LNCaP clone FGC (cell line): ENCODE measurements at places on chromosomes 1 and 21.

GRCh38 chr1:183129921-183130690 lies 56.0 kb upstream of the LAMC2 start:
- no peak for DNase-seq

DNA sequence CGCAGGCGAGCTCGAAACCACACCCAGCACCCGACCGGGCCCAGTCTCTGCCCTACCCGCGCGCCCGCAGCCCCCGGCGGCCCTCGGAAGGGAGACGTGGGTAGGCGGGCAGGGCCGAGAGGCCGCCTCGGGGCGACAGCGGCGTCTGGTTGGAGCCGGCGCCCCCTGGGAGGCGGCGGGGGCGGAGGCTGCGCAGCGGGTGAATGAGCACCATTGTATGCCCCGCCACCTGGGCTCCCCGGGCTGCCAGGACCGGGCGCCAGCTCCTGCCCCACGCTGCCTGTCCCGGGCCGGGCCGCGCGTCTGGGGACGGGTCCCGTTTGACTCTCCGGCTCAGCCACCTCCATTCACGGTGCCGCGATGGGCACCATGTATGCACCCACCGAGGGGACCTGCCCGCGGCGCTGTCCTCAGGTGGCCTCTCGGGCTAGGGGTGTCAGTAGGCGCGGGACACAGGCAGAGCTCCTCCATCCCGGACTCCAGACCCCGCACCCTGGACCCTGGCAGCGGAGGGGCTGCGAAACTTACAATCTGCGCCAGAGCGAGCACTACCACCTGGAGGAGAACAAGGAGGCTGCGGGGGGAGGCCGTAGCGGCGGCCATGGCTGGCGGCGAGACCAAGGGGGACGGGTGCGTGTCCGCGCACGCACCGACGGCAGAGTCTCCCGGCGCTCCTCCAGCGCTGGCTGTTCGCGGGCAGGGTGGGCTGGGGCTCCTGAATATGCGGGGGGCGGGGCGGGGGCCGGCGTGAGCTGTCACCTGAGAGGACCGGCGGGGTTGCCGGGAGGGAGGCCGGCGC lies at the start of gene COL9A2:
Gene COL9A2 (minus strand): TSS at position 692 of the 799 bp plus-strand sequence. CDS start 89 bp downstream, at position 603.
- DNase-seq = no peak

- DNase-seq = no peak
Measured at GRCh38 chr1:35171579-35171978, 21.4 kb downstream of the SFPQ start.

DNA sequence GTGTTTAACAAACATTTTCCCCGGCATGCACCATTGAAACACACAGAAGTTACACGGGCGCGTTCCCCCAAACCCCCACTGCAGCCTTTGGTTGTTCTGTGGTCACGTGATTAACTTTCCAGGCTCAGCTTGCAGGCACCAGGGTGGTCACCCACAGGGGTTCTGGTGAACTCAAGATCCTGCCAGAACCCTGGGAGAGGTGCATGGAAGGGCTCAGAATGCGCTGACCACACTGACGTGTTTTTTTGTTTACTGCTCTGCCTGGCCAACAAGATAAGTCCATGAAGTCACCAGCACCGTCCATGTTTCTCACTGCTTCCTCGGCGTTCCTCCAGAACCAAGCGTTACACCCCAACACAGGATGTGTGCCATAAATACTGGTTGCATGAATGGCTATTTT lies 229.5 kb upstream of the VAMP3 start:
- no peak for DNase-seq

GRCh38 chr1:22738522-22738921 lies 27.9 kb downstream of the EPHB2 start:
- no peak for DNase-seq

DNA sequence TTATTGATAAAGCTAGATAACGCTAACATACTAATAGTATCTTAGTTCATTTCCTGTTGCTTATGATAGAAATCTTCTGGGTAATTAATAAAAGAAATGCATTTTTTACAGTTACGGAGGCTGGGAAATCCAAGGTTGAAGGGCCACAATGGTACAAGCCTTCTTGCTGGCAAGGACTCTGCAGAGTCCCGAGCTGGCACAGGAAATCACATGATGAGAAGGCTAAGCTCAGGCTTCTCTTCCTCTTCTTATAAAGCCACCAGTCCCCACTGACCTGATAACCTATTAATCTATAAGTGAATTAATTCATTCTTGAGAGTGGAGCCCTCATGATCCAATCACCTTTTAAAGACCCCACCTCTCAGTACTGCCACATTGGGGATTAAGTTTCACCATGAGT lies 82.6 kb downstream of the GPR161 start:
- no peak for DNase-seq

GRCh38 chr1:156359973-156360372 lies 9.0 kb upstream of the RHBG start:
- DNase-seq = no peak

DNA sequence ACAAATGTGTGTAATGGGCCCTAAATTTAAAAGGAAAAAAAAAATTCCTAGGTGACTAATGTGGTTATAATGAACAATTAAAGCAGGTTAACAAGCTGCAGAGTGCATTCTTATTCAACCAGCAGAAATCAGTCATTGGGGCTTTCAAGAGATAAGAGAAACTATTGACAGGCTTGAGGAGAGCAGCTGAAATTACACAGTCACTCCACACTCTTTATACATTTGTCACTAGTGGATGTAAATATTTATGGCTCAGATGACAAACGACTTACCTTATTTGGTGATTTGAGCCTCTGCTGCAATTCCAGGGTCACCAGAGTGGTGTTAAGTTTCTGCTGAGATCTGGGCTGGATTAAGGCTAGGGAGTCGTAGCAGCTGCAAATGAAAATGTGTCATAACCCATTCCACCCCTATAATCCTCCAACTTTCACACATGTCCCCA lies 896.3 kb downstream of the TTLL7 start:
- no peak for DNase-seq

DNA sequence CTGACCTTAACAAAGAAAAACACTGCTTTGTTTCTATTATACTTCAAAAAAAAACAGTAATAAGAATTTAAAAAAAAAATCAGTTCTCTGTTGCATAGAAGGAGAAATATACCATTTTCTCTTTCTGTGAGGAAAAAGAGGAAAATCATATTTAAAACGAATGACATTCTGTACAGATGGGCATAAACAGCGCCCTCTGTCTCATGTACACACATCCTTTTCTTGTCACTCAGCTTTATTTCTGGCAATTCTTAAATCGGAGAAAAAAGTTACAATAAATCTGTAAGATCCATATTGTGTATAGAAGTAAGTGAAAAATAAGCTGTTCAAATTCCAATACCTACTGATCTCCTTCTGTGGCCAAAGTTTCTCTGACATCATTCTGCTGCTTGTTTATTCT lies 245.4 kb downstream of the SMYD3 start:
- DNase-seq = no peak

DNA sequence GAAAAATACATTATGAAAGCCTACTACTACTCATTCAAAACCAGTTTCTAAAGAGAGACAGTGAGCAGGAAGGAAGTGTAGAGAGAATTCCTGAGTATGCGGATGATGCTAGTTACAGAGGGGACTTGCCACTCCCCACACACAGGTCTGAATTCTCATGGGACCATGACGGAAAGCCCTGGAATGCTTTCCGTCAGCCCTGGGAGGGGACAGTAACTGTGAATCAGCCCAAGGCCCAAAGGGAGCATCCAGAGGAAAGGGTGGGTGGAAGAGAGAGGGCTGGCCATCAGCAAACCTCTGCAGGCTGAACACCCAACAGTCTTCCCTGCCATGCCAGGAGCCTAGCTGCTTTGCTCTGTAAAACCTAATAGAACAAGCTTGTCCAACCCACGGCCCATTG lies 36.4 kb downstream of the RCSD1 start:
- no peak for DNase-seq

GRCh38 chr1:175148068-175148467 lies 44.5 kb downstream of the KIAA0040 start:
- no peak for DNase-seq

DNA sequence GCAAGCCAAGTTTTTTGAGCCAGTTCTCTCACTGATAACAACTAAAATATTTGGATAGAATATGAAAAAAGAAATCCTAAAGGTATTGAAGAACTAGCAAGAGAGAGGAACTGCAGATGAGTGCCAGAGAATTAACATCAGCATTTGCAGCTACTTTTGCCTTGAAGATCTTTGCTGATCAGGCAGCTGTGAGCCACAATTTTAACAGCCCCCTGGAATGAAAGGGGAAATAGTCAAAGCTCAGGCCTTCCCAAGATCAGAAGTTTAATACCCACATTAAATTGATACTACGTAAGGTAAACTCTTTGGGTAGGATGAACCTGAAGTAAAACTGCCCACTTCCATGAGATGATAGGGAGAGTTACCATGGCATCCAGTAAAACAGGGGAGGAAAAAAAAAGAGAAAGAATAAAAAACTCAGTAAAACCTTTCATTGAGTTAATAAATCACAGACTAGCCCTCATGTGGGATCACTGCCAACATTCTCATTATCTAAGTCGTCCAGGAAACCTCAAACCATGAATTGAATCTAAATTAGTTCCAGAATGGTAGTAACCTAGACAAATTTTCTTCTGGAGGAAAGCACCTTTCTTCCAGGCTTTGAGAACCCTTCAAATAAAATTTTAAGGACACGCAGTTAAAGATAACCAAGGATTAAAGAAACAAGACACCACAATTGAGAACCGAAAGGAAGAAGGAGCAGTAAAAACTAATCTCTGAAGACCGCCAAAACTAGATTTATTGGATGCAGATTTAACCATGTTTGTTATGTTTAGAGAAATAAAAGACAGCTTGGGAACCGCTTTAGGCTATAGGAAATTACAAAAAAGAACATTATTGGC lies 28.3 kb downstream of the SCP2 start:
- DNase-seq = no peak

DNA sequence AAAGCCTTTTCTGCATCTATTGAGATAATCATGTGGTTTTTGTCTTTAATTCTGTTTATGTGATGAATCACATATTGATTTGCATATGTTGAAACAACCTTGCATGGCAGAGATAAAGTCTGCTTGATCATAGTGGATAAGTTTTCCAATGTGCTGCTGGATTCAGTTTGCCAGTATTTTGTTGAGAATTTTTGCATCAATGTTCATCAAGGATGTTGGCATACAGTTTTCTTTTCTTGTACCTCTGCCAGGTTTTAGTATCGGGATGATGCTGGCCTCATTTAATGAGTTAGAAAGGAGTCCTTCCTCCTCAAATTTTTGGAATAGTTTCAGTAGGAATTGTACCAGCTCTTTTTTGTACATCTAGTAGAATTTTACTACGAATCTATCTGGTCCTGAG lies 55.0 kb downstream of the COL24A1 start:
- DNase-seq = no peak

DNA sequence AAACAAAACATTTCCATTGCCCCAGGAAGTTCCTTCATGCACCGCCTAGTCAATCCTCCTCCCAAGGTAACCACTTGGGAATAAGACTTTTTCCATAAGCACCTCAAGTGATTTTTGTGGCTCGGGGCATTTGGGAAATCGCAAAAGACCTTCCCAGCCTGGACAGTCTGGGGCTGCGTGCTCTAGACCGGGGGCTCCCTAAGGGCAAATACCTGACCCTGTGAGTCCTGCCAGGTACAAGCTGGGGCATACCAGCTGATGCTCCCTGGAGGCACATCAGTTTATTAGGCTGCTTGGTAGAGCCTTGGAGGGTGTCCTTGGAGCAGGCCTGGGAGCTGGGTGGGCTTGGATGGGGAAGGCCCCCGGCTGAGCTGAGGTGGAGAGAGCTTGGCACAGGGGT lies 34.4 kb downstream of the ALPL start:
- DNase-seq = no peak

GRCh38 chr1:182064611-182065010 lies 3.1 kb upstream of the ZNF648 start:
- DNase-seq = no peak

DNA sequence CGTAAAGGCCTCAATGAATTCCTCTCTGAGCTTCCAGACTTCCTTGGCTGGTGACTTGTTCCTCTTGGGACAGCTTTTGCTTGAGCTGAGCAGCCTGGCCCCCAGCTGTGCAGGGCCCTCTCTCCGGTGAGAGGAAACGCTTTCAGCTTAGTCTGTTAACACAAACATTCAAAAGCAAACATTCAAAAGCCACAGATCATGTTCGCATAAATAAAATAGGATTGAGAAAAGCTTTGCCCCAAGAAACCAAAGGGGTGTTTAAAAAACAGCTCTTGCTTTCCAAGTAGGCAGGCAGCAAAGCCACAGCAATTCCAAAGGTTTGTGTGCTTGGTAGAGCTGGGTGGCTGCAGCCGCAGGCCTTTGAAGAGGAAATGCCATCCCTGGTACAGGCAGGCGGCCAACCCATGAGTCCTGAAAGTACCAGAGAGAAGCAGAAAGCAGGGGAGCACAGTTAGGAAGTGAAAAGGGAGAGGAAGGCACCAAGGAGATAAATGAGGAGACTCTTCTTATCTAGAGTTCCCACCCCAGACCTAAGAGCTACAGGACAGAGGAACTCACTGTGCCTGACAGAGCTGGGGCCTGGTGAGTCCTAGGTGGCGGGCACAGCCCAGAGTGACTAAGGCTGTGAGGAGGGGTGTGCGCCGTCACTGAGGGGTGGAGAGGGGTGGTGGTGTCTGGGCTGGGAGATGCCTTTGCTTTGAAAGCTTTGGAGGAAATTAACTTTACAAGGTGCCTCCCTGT lies 48.4 kb downstream of the CCN1 start:
- peak; percentile 23 for DNase-seq

DNA sequence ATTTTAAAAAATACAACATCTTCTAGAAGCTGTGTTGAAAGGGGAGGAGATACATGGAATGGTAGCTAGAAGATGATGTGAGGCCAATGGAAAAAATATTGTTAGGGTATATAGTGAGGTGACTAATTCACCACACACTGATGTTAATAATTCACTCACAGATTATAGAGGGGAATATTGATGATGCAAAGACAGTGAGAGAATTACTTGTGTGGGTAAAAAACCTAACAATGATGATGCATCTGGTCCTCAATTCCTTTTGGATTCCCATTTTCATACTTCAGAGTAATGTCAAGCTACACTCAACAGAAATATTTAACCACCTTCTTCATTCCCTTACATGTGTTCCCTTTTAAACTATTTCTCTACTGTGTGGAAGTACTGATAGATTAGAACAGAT lies 169.5 kb upstream of the DPYD start:
- DNase-seq = no peak

- no peak for DNase-seq
Measured at GRCh38 chr1:60670302-60670701, 412.1 kb upstream of the NFIA start.

DNA sequence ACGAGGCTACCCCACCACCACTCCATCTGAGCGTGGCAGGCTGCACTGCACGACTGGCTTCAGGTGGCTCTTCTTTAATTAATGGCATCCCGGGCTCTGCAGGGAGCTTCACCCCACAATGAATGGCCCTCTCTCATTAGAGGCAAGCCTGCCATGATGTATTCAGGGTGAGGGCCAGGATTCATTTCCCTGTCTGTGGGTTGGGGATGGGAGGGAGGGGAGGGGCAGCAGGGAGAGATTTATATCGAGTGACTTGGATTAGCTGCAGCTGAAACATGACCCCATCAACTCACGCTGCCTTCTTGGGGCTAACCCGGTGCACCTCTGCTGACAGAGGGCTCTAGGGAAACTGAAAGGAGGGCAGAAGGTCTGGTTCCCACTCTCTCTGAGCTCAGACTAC lies 54.2 kb downstream of the ERI3 start:
- DNase-seq = no peak
